Activated T-cell treated with anti-CD3 and anti-CD28 coated beads, Interleukin-2, amount 50 U/mL, for 48 hours (primary cell): ENCODE measurements at places on chromosomes 4 and X.
A peak's percentile ranks its signal among the peaks of the same experiment; 100 is the strongest.

GRCh38 chr4:55884093-55884850 lies 30.8 kb downstream of the EXOC1 start:
- no peak for DNase-seq

GRCh38 chr4:141497627-141498026 lies 138.8 kb upstream of the IL15 start:
- DNase-seq = no peak

- no peak for DNase-seq
Observed at GRCh38 chr4:148329751-148330150, 112.5 kb downstream of the NR3C2 start.

DNA sequence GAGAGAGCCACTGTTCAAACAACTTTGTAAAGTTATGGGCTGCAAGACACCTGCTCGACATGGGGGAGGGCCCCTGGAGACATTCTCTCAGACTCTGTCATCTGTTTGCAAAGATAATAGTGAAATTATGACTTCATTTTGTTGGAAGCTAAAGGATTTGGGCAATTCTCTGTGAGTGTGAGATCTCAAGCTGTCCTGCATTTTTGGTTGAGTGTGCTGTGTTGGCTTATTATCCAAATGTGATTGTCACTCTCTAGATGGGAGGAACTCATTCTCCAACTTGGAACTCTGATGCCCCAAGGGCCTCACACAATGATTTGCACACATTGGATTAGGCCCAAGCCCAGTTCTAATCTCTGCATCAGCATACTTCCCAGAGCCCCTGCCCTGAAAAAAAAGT lies 63.7 kb downstream of the STK32B start:
- DNase-seq = no peak

- DNase-seq = no peak
Observed at GRCh38 chr4:35166466-35166865, 1077.8 kb downstream of the ARAP2 start.

GRCh38 chr4:168550064-168550766 lies 53.4 kb downstream of the PALLD start:
- no peak for DNase-seq

DNA sequence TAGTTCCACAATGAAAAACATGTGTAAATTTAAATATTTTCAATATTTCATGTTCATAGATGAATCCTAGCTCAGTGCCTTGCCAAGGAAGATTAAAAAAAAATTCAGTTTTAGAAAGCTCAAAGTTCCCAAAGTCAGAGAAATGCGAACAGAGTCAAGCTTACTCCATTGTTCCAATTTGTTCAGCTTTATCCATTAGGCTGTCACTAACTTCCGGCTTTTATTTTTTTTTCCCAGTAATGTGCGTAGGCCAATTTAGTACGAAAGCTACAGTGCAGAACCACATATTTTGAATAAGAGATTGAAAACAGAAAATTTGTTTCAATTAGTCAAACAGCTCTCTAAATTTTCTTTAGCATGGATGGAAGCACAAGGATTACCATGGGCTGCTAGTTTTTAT lies 23.1 kb upstream of the KLHL2 start:
- no peak for DNase-seq

GRCh38 chrX:136203951-136204350 lies 47.2 kb downstream of the MAP7D3 start:
- no peak for DNase-seq

DNA sequence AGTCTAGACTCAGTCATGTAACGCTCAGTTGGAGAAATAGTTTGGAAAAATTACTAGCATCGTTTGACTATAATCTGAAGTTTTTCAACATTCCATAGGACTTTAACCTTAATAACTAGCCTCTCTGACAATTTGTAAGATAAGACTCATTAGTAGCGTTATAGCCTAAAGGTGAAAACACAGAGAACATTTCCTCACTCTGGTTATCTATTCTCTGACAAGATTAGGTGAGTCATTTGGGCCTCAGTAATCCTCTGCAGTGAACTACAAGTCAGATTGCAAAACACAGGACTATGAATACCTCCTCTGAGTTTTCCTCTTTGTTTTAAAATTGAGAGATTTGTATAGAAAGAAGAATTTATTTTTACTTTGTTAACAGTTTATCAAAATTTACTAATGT lies 31.8 kb upstream of the PDLIM5 start:
- DNase-seq = no peak

DNA sequence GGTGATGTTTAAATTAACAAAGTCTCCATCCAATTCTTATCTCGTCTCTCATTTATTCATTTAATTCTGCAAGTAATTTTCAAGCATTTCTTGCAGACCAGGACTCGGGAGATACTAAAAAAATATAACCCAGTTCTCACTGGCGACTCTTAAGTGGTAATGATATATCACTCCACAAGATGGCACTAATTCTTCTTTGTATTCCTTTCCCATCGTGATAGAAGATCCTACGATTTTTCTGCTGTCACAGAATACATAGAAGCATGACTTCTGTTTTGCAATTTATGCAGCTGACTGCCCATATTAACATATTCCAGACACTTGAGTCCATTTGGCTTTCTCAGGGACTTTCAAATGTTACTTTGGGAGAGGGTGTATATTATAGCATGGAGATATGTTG lies 64.0 kb upstream of the FGF13 start:
- no peak for DNase-seq

GRCh38 chr4:2935762-2936743 lies 27.2 kb downstream of the NOP14 start:
- peak; percentile 84 for DNase-seq

DNA sequence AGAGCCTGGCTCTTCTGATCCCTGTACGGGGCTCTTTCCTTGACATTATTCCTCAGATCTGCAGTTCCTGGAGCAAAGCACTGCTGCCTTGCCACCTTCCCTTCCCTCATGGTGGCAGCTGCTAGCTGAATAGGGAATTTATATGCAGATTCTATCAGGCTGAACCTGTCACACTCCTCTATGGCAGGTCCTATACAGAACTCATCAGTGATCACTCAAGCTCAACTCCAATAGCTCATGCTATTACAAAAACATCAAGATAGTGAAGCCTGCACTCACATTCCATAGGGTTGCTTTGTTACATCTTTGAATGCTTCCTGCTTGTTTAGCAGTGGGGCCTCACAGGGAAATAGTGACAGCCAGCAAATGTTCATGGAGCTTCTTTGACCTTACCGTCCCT lies 71.7 kb downstream of the SLC2A9 start:
- no peak for DNase-seq

- no peak for DNase-seq
Observed at GRCh38 chr4:2790583-2791517, 2.0 kb upstream of the SH3BP2 start.

- no peak for DNase-seq
Observed at GRCh38 chr4:111210595-111210994, 587.7 kb upstream of the PITX2 start.

DNA sequence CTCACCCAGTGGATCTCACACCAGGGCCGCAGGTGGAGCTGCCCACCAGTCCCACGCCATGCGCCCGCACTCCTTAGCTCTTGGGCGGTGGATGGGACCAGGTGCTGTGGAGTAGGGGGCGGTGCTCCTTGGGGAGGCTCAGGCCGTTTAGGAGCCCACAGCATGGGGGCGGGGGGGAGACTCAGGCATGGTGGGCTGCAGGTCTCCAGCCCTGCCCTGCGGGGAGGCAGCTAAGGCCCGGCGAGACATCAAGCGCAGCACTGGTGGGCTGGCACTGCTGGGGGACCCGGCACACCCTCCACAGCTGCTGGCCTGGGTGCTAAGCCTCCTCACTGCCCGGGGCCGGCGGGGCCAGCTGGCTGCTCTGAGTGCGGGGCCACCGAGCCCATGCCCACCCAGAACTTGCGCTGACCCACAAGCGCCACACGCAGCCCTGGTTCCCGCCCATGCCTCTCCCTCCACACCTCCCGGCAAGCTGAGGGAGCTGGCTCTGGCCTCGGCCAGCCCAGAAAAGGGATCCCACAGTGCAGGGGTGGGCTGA lies 312.9 kb upstream of the GIMD1 start:
- no peak for DNase-seq

DNA sequence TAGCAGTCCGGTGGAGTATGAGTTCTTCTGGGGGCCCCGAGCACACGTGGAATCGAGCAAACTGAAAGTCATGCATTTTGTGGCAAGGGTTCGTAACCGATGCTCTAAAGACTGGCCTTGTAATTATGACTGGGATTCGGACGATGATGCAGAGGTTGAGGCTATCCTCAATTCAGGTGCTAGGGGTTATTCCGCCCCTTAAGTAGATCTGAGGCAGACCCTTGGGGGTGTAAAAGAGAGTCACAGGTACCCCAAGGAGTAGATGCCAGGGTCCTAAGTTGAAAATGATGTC lies 852 bp downstream of the MAGEH1 start:
- DNase-seq = no peak

- no peak for DNase-seq
Observed at GRCh38 chr4:67581208-67581857, 22.8 kb downstream of the STAP1 start.

DNA sequence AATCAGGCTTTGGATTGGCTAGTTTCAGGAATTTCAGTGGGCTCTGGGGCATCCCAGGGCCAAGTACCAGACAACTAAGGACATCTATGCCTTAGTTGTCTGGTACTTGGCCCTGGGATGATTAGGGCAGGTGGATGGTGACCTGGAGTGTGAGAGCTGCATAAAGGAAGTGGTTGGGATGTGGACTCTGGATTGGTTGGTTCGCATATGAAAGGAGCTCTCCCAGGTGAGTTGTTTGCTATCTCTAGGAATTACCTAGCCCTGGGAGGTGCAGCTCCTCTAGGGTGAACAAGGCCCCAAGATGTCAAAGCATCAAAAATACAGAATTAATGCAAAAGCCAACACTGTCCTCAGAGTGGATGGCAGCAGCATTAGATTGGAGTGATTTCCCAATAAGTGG lies 109.6 kb downstream of the NHS start:
- no peak for DNase-seq

GRCh38 chr4:114780205-114780604 lies 181.6 kb downstream of the UGT8 start:
- no peak for DNase-seq

DNA sequence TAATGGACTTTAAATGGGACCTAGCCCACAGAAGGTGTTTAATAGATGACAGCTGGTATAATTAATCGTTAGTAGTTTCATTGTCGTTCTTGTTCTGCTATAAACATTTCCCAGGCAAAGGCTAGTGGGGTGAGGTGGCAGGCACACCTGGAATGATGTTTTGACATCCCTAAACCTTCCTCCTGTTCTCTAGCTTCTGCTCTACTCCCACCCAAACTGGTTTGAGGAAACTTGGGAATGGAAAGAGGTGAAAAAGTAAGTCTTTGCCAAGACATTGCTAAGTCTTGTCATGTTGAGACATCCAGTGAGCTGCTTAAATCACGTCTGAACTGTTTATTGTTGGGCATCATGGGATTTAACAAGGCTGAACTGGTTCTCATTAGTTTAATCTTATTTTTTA lies 37.5 kb downstream of the CHRNA9 start:
- no peak for DNase-seq

DNA sequence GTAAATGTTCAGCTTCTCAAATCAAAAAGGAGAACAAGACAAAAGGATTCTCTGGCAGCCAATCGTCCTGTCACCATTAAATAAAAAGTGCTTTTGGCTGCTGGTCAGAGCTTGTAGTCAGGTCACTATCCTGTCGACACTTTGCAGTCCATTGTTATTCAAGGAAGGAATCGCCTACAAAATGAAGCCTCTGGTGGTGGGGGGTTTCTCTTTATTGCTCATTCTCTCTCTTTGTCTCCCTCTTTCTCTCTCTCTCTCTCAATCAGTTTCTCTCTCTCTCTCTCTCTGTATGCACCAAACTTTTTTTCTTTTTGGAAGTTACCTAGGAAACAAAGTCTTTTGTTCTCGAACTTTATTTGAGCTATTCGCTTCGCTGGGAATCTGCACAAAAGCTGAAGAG lies 17.6 kb upstream of the SCML1 start:
- DNase-seq = no peak

- no peak for DNase-seq
Observed at GRCh38 chr4:7322166-7322991, 112.4 kb downstream of the PSAPL1 start.

GRCh38 chr4:109410776-109411175 lies 22.8 kb upstream of the SEC24B start:
- DNase-seq = no peak

- no peak for DNase-seq
Observed at GRCh38 chr4:56657128-56657527, 24.0 kb downstream of the HOPX start.

DNA sequence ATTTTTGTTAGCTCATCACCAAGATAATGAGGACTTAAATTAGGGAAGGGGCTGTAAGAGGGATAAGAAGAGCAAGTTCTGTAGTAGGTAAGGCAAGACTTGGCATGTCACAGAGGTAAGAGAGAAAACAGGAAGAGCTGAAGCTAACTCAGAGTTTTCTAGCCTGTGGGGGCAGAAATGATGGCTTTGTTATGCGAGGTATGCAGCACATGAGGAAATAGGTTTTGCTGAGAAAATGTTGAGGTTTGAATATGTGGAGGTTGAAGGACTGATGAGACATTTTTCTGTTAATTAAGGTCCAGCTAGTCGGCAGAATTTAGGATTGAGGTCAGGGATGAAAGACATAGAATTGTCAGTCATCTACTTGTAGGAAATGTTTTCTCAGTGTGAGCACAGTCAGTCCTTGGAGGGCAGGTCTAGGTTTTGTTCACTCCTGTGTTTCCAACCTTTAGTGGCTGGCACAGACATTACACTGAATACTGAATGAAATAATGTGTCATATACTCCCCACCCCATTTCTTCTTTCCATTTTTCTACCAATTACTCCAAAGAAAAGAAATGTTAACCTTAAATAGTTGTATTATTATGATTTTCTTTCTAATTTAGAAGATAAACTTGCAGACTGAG lies 154.0 kb upstream of the AADAT start:
- DNase-seq = no peak

DNA sequence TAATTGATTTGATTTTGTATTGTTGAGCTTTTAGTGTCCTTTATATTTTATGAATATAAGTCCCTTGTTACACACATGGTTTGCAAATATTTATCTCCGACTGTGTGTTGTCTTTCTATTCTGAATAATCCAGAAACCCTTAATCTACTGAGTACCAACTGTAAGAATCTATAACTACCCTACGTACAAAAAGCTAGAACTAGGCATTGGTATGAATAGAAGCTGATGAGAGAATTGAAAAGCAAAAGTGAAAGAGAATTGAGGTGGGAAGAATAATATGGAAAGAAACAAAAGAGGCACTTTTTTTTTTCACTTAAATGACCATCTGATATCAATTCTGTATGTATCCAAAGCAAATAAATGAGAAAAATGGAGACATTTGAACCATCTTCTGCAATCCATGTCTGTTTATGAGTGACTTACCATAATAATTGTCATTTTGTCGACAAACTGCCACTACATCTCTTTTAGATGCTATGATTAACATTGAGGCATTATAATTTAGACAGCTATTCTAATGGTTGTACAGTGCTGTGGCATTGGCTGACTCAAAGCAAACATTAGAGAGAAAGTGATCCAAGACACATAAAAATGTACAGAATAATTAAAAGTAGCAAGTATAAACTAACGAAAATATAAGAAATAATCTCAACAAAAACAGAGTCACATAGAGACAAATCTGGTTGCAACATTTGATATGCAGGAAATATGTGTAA lies 1516.6 kb upstream of the AGA start:
- no peak for DNase-seq

- DNase-seq = no peak
Observed at GRCh38 chr4:75142850-75143249, 209.9 kb downstream of the PARM1 start.
